Esophagus mucosa (tissue), 1 donor: ENCODE measurements at places on chromosomes 3 and 15. TPM values are rescaled to one million over a fixed set of nuclear protein-coding genes. Genes with fewer than 3 reads are reported as not detected.

Gene ACKR2
- 1.1 TPM for total RNA-seq

DNA sequence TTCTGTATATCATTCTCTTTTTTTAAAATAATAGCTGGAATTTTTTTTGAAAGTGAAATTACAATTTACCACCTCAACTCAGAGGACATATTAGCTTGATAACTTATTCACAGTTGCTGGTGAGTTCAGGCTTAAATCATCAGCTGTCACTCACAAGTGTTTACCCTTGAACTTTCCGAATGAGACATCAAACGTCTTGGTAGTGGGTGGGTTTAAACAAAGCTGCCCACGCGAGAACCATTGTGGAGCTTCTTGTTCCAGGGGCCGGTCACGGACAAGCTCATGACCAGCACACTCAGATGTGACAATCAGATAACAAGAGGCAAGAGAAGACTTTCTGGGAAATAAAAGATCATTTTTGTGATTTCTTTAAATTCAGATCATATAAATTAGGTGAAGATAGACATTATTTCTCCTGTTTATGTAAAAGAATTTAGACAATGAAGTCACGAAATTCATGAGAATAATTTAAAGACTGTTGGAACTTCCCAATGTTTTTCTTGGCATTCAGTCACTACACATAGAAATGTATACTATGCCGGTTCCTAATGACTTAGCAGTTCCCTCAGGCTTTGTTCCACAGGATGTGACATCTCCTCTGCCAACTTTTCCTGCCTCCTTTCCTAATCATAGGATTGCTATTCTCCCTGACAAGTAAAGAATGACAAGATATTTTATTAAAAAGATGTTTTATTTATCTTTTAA, 29.3 kb downstream of the BTD start:
- no peak for ATAC-seq

Gene SLC2A2
- total RNA-seq = not detected

- ATAC-seq = no peak
These were observed 265.6 kb upstream of the DCBLD2 start for GRCh38 chr3:99167071-99167470.

Gene B3GALNT1
- total RNA-seq = 5.2 TPM

DNA sequence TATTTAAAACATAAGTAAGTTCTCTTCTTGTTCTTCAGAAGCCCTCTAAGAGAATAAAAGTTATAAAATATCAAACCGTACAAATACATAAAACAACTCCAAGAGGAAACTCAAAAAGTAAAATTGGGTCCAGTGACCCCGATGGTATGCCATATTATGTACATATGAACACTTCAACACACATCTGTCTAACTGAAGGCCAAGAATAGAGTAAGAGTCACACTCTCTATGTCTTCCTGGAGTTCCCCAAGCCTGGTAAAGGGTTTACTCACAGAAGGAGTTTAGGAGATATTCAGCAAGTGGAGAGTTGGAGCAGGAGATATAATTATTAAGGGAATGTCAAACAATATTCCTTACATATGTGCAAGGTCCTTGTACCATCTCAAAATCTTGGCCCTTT, 101.3 kb upstream of the EIF1B start:
- ATAC-seq = no peak

Gene CNTN4
- 0.68 TPM for total RNA-seq

Gene IQCH
- total RNA-seq = 1.4 TPM

DNA sequence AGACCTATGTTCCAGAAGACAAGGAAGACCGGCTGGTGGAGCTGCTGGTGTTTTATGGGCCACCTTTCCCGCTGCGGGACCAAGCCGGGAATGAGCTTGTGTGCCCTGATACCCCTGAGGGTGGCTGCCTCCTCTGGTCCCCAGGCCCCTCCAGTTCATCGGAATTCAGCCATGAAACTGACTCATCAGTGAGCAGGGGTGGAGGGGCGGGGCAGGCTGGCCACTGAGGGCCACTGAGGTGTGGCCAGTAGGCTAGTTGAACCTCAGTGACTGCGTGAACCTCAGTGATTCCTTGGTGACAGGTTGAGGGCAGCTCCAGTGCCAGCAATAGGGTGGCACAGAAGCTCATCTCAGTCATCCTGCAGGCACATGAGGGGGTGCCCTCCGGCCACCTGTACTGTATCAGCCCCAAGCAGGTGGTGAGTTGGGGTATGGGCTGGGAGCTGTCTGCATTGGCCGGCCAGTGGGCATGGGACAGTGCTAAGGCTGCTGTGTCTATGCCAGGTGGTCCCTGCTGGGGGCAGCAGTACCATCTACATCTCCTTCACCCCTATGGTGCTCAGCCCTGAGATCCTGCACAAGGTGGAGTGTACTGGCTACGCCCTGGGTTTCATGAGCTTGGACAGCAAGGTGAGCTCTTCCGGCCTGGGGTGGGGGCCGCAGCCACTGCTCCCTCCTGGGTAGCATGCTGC, 20.3 kb downstream of the ACAA1 start:
- ATAC-seq = peak; percentile 8

Gene CCDC80
- total RNA-seq = 13.2 TPM

- no peak for ATAC-seq
These were observed 30.3 kb downstream of the GALK2 start for GRCh38 chr15:49200347-49200746.

Gene LRRC31
- not detected for total RNA-seq

Gene SLC30A4
- 7.4 TPM for total RNA-seq

Gene XCR1
- total RNA-seq = 0.04 TPM

- no peak for ATAC-seq
These were observed 102.7 kb downstream of the OSBPL10 start for GRCh38 chr3:31878231-31878838.

DNA sequence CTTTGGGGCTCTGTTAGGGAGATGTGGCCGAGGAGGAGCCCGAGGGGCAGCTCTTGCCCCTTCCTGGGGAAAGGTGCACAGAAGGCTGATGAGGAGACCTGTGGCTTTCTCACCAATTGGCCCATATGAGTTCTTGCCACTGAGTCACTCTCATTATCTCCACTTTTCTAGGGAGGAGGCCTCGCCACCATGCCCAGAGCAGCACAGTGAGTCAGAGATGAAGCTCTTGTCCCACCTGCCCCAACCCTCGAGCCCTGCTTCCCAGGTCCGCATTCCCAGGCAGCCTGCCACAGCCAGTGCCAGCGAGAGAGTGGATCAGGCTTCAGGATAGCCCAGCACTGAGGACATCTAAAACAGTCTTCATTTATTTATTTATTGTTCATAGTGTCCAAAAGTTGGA, 53.5 kb downstream of the AMOTL2 start:
- peak; percentile 59 for ATAC-seq

GRCh38 chr15:72464251-72464650, 9.9 kb upstream of the ARIH1 start:
- no peak for ATAC-seq

Gene GNB4
- 13.2 TPM for total RNA-seq

DNA sequence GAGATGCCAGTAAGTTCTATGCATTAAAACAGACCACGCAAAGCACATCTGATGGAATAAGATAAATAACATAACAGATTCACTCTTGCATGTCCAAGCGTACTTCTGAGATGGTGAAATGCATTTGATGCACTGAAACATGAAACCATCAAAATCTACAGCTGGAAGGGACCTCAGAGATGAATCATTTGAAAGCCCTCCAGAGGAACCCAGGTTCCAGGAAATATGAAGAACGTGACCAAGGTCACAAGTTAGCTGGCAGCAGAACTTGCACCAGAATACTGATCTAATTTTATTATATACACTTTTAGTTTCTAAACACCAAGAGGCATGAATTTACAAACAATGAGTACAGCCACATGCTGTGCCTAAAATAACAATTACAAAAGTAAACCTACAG, 957.1 kb downstream of the FHIT start:
- no peak for ATAC-seq

GRCh38 chr3:161422171-161422700, 50.9 kb upstream of the SPTSSB start:
- no peak for ATAC-seq

DNA sequence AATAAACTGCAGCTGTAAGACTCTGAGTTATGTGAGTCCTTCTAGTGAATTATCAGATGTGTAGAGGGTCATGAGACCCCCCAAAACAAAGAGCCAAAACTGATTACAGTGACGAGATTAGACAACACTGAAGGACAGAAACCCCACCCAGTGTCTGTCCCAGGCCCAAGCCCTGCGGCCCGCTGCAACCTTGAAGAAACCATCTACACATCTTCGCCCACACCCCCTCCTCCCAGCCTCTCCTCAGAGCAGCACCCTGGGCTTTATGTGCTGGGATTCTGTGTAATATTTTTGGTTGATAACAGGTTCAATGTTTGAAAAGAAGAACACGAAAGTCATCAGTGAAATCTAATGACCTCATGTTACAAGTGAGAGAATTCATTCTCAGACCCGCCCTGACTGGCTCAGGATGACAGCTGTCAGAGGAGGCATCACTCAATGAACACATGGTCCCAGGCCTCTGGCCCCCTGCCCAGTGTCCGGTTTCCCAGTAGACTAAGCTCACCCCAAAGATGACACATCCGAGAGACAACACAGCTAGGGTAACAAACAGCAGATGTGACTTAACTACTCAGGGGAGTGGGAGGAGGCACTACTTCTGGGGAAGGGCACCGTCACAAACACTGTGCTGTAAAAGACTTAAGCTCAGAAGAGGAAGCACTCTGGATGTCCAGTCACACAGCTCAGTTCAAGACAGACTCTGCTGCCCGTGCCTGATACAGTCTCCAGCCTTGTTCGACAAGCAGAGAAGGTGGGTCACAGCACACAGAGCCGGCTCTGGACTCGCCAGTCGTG, 48.9 kb downstream of the NIPA2 start:
- peak; percentile 74 for ATAC-seq

Gene STRIT1
- not detected for total RNA-seq

GRCh38 chr3:8371085-8371551, 130.5 kb upstream of the LMCD1 start:
- no peak for ATAC-seq

GRCh38 chr3:39805650-39806049, 3.8 kb upstream of the MYRIP start:
- no peak for ATAC-seq

DNA sequence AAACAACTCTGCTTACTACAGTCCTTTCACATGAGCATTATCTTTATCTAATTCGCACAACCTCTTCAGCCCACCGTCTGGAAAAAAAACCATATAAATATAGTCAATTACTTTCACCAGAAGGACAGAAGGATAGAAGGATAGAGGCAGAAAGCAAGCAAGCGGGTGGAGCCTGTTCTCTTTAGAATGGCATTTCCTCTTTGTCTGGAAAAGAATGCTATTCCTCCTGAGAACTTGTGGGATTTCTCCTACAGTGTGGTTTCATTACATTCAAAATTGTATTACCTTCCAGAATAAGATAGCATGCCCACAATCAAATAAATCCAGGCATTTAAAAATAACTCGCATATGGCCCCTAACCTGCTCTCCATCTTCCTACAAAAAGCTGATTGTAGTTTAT, 23.1 kb downstream of the SLC30A4 start:
- no peak for ATAC-seq
